ENCODE measurements at places on chromosomes 11 and 22. TPM values are rescaled to one million over a fixed set of nuclear protein-coding genes. Genes with fewer than 3 reads are reported as not detected.

Gene CAPRIN1
- 286 TPM for total RNA-seq

Gene FAM111B
- 1.8 TPM for total RNA-seq

DNA sequence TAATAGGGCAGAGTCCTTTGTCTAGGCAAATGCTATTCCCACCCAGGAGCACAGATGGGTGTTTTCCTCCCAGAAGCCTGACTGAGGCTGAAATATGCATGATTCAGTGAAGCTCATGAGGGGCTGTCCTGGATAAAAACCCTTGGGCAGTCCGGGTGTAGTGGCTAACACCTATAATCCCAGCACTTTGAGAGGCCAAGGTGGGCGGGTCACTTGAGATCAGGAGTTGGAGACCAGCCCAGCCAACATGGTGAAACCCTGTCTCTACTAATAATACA is 48.6 kb upstream of the LMO2 start:
- no peak for DNase-seq

DNA sequence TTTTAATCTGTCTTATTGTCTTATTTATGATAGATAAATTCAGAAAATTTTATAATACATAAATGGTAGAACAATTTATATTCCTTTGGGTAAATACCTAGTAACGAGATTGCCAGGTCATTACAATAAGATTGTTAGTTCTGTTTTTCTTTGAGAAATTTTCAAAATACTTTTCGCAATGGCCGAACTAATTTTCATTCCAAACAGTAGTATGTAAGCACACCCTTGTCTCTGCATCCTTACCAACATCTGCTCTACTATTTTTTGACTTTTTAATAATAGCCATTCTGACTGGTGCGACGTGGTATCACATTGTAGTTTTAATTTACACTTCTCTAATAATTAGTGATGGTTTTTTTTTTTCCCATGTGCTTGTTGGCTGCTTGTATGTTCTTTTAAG is 351.4 kb upstream of the LUZP2 start:
- no peak for DNase-seq

DNA sequence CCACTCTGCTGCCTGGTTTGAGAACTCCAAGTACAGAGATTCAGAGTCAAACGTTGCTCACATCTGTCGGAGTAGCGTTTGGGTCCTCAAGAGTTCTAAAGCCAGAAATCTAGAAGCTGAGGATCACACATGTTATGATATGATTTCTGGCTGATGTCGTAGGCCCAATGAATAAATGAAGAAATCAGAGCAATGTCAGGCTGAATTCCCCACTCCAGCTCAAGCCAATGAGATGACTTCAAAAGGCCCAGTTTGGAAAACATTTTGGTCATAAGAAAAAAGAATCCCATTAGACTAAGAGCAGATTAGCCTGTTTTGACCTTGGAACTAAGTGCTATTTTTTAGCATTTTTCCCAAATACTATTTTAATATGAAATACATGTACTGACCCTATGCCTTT is 106.7 kb downstream of the ETS1 start:
- DNase-seq = no peak

Measured in cardiac muscle cell (in vitro differentiated cells and primary cell).